ENCODE measurements at places on chromosomes 1 and 21. TPM values are rescaled to one million over a fixed set of nuclear protein-coding genes. Genes with fewer than 3 reads are reported as not detected.

The NEK7 gene
- total RNA-seq = 187 TPM

The ACTL8 gene
- not detected for total RNA-seq

The ALX3 gene
- not detected for total RNA-seq

The DPT gene
- 8.8 TPM for total RNA-seq

The CD2 gene
- not detected for total RNA-seq

- DNase-seq = no peak
Measured at GRCh38 chr1:46218443-46218842, 15.3 kb downstream of the LURAP1 start.

DNA sequence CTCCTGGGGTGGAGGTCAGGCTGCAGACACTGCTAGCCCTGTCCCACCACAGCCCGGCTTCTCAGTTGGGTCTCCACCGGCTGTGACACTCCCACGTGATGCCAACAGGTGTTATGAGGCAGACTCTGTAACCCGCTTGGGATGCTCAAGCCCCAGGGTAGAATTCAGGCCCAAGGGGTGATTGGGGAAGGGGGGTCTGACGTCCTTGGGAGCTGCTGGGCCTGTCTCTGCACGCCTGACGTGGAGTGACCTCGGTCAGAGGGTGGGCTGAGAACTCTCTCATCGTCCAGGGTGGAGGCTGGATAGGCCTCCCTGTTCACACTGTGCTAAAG lies 7.7 kb upstream of the HES5 start:
- DNase-seq = no peak

DNA sequence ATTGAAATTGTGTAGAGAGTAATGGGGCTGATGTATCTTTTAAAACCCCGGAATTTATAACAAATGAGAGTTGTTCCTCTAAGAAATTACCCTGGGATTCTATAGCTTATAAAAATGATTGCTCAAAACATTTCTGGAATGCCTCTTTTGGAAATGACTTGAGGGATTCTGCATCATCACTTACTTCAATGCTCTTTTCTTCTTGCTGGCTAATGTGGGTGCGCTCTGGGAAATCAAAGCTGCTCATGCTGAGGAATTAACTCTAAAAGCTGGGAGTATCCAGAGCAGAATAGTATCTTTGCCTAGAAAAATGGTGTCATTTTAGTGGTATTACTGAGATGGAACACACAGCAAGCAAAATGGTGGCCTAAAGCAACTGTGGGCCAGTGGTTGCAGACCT lies 23.0 kb upstream of the TBX15 start:
- no peak for DNase-seq

Data from fibroblast of the aortic adventitia (primary cell).